ENCODE measurements at places on chromosomes 3 and 15. TPM values are rescaled to one million over a fixed set of nuclear protein-coding genes. Genes with fewer than 3 reads are reported as not detected.

SKOR1 gene
- 0.49 TPM for total RNA-seq

GRCh38 chr3:171072432-171072831, 45.9 kb upstream of the SLC2A2 start:
- DNase-seq, result no peak

DNA sequence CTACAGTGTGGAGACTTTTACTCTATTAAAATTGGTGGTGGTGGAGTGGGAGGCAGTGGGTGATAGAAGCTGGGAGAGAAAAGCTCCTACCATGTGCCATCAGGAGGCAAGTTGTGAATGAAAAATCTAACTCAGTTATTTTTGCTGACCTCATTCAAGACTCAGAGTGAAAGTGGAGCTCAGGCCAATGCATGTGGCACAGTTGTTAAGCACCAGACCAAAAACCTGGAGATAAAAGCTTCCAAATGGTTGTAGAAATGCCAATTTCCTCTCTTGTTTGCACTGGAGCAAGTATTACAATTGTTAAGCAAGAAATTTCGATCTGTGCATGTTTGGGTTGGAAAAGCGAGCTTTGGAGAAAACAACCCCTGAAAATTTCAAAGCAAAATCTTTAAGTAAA, 81.5 kb upstream of the PRICKLE2 start:
- DNase-seq, result no peak

PLCL2 gene
- 28.7 TPM for total RNA-seq

ZNF609 gene
- 26.3 TPM for total RNA-seq

DNA sequence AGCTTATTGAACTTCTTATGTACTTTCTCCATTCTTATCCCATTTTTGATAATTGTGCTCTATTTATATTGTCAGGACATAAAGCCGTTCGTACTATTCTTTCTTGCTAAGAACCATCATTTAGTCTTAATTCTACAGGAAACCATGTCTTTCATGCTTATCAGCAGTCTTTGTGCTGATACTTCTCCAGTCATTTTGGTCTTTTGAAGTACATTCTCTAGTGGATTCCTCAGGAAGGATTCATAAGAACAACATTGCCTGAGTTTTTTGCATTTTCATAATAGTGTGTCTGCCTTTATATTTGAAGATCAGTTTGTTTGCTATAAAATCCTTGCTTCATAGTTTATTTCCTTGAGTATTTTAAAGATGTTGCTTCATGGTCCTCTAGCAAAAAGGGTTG, 126.6 kb upstream of the NEO1 start:
- no peak for DNase-seq

NTRK3 gene
- 0.55 TPM for total RNA-seq

GRCh38 chr15:77734306-77734705, 101.6 kb upstream of the LINGO1 start:
- no peak for DNase-seq

LEKR1 gene
- 1.1 TPM for total RNA-seq

DNA sequence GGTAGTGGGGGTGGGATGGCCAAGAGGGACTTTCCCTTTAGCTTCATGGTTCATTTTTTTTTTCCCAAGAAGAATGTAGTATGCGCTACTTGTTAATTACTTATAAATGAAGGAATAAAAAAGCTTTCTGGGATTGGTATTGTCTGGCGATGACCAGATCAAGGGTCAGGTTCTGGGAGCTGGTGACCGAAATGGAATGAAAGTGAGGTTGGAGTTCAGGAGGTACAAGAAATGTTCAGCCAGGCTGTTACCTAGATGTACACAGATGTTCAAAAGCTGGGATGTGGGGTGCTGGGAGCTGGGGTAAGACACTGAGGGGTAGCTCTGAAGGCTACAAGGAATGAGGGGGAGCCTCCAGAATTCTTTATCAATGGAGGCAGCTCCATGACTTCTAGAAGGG, 17.1 kb upstream of the U2SURP start:
- DNase-seq, result no peak

DNA sequence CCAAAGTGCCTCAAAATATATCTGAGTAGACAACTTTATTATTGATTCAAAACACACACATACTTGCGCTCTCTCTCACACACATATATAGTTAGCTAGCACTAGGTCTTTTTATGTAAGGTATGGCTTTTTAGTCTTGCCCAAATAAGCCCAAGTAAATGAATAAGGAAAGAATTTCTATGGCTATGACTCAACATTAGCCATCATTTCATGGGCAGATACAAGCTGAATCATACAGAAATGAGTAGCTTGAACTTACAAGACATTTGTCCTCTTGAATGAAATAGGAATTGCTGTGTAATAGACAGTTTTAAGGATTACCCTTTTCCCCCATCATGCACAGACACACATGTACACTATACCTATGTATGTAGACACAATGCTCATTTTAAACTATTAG, 4.9 kb downstream of the CADPS start:
- DNase-seq, result no peak

GRCh38 chr3:194272221-194272620, 78.9 kb downstream of the CPN2 start:
- no peak for DNase-seq

DNA sequence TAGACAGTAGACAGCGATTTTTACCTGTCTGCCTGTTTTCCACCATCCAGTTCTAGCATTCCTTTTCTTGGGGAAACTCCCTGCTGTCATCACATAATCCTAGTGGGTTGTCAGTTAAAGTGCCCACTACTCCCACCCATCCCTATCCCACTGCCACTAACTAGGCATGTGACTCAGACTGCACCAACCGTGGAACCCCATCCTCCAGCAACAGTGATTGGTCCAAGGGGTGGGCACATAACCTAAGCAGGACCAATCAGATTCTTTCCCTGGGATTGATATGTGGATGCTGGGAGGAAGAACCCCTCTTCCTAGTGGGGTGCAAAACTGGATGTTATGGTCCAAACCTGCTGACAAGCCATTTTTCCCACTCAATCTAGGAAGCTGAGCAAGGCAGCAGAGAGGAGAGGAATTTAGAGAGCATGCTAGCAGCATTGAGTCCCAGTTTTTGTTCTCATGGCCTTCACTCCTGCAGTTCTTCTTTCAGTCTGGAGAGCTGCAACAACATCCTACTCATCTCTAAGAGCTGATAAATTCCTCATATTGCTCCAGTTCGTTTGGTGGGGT, 3.9 kb upstream of the INSYN1 start:
- DNase-seq, result no peak

- no peak for DNase-seq
These were observed 62.9 kb upstream of the FSIP1 start for GRCh38 chr15:39845582-39845981.

TMEM158 gene
- 10.0 TPM for total RNA-seq

DNA sequence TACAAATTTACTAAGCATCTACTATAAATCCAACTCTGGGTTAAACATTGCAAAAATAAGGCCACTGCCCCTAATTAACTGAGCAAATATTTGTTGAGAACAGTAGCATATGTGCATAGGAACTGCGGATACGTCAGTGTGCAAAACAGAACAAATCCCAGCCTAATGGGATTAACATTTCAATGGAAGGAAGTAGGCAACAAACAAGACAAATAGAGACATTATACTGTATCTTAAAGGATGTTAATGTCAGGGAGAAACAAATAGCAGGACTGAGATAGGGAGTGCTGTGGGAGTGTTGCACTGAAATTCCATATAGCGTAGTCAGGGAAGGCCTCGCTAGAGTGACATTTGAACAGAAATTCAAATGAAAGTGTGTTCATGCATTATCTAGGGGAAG, 89.7 kb upstream of the KCNAB1 start:
- no peak for DNase-seq

DNA sequence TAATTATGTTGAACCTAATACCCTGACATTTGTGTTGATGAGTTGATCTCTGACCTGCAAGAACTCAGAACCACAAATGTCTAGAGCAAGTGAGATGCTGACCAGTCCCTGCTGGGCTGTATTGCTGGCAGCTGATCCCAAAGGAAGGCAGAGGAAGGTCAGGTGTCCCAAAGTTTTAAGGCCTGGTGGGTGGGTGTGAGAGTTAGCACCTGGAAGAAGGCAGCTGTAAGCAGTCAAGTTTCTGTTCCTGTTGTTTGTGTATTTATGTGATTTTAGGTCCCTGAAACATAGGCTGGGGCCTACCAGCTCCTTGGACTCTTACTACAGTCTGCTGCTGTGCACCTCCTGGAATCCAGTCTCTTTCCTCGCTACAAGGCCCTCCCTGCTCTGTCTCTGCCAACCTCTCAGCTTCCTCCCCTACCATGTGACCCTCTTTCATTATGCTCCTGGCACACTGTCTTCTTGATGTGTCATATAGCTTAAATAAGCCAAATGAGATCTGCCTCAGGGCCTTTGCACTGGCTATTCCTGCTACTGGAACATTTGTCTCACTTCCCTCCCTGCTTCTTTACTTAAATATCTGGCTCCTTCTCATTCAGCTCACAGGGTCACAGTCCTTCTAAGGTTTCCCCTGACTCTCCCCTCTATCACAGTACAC, 31.0 kb upstream of the ATOSA start:
- DNase-seq, result no peak

DNA sequence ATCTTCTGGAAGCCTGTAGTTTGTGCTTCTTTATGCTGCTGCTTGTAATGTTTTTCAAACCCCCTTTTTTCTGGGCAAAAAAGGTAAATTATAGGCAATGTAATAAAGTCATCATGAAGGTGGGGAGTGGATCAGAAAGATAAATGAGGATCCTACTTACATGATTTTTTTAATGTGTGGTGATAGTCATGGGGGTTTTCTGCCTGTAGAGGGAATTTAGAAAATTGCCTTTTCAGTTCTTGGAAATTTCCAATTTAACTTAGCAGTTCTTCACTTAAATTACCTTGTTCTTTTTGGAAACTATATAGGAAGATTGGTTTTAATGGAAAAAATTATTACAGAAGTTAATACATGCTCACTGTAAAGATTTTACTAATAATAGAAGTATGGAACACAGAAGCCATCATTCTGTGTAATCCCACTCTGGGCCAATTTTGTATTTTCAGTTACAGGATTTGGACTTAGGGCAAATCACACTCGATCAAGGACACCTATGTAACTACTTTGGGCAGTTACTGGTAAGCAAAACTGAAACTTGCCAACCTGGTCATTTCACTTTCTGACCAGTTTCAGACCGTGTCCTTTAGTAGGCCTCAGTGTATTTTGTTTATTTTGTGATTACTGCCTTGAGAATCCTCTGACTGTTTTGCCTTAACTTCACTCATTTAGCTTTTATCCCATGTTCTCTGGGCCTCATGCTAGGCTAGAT, 10.5 kb upstream of the SCAANT1 start:
- no peak for DNase-seq

PSTPIP1 gene
- total RNA-seq, result 1.6 TPM

- DNase-seq, result peak; percentile 51
These were observed 389 bp downstream of the ARPC4 start for GRCh38 chr3:9793161-9793781.

ANKRD34C gene
- total RNA-seq, result not detected

DNA sequence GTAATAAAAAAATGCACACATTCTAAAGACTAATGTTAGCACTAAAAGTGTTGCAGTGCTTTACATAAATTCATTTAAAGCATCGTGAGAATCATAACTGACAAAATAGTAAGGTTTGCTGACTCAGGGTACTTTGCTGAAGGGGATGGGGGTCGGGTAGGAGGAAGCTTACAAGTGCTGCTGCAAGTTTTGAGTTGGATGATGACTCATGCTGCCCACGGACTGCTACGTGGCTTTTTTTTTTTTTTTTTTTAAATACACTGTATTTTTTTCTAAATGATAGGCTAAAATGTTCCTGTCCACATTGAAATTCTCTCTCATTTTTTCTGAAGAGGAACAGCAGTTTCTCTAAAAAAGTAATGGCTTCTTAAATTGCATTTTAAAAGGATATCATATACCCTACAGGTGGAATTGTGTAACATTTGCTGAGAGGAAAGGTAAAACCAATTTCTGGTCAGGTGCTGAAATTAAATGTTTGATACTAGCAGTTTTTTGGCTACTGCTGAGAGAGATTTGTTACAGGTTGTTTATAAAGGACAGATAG, 2.2 kb downstream of the MAPK6 start:
- peak; percentile 65 for DNase-seq

NUSAP1 gene
- total RNA-seq, result 20.8 TPM

DNA sequence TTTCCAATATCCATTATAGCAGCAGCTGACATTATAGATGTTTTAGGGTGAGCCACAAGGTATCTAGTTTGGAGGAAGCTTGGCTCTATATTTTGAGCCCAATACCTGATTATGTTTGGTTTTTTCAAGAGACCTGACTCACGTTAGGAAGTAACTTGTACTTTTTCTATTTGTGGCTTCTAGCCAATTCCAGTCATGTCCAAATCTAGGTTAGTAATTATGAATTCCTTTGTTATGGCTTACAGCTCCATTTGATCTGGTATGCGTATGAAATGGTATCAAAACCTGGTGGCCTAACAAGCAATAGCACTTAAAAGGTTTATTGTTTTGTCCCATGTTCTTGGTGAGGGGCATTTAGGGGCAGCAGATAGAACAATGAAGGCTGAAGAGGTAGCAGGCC, 115.9 kb downstream of the TOP2B start:
- no peak for DNase-seq

PLCH1 gene
- 8.5 TPM for total RNA-seq

CLN6 gene
- total RNA-seq, result 24.6 TPM

DNA sequence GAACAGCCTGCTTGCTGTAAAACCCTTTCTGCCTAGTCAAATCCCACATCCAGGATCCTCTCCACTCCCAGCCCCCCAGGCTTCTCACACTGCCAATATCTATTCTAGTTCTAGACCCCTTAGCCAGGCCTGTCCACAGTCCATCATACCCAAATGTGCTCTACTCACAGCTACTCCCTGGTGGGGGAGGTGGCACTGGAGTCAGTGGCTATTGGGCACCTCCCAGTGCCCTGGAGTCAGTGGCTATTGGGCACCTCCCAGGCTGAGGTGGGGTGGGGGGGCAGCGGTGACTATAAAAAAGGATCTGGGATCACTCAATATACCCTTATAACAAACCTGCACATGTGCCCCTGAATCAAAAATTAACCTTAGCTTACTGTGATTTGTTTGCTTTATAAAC, 773 bp upstream of the DISP2 start:
- no peak for DNase-seq

AGBL1 gene
- 0.22 TPM for total RNA-seq

TTLL13 gene
- total RNA-seq, result 0.47 TPM

GRCh38 chr3:77919244-77919643, 879.3 kb downstream of the ROBO2 start:
- no peak for DNase-seq

All from left colon (tissue), 2 donors.